AG04450 (cell line): ENCODE measurements at places on chromosomes 11 and 22.

- DNase-seq: no peak
Measured at GRCh38 chr11:133810766-133811165, 34.5 kb downstream of the SPATA19 start.

- DNase-seq: no peak
Measured at GRCh38 chr11:72696866-72697700, 22.9 kb upstream of the PDE2A start.

DNA sequence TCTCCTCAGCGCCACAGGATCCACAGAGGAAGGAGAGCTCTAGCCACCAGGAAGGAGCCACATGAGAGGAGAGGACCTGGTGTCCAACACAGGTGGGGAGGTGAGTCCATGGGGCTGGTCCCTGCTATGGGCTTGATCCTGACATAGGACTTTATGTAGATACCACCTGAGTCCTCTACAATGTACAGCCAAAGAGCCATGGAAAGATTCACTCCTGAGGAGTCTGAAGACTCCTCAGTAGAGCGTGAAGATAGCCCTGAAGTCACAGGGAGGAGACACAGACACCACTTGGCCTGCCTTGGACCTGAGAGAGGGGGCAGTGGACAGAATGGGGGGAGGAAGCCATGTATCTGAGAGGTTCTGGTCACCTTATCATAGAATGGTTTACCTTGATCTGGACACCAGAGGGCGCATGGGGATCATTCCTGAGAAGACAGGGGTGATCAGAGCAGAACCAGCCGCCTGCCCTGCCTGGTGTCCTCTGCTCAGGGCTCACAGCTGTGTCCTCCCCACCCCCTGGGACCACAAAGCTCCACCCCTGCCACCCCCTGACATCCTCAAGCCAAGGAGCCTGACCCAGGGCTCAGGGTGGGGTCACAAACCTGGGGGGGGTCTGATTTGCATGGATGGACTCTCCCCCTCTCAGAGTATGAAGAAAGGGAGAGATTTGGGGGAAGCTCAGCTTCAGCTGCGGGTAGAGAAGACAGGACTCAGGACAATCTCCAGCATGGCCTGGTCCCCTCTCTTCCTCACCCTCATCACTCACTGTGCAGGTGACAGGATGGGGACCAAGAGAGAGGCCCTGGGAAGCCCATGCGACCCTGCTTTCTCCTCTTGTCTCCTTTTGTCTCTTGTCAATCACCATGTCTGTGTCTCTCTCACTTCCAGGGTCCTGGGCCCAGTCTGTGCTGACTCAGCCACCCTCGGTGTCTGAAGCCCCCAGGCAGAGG lies 77.0 kb downstream of the ZNF280B start:
- DNase-seq: peak; percentile 6

- no peak for DNase-seq
Measured at GRCh38 chr11:16098526-16099205, 257.7 kb downstream of the SOX6 start.

GRCh38 chr11:96033599-96033998 lies 109.7 kb upstream of the MTMR2 start:
- DNase-seq: no peak

GRCh38 chr11:12764187-12764914 lies 90.1 kb downstream of the TEAD1 start:
- DNase-seq: no peak

- no peak for DNase-seq
Measured at GRCh38 chr22:24707470-24707801, 67.1 kb downstream of the PIWIL3 start.

GRCh38 chr22:19514831-19515565 lies 9.2 kb downstream of the CLDN5 start:
- DNase-seq: no peak

GRCh38 chr11:8652140-8652539 lies 30.3 kb downstream of the TRIM66 start:
- DNase-seq: peak; percentile 93

GRCh38 chr22:27205492-27206373 lies 548.3 kb downstream of the MIAT start:
- no peak for DNase-seq

GRCh38 chr11:45110562-45110961 lies 35.9 kb upstream of the PRDM11 start:
- DNase-seq: peak; percentile 57

- DNase-seq: no peak
Measured at GRCh38 chr11:64185175-64185692, 737 bp upstream of the STIP1 start.

DNA sequence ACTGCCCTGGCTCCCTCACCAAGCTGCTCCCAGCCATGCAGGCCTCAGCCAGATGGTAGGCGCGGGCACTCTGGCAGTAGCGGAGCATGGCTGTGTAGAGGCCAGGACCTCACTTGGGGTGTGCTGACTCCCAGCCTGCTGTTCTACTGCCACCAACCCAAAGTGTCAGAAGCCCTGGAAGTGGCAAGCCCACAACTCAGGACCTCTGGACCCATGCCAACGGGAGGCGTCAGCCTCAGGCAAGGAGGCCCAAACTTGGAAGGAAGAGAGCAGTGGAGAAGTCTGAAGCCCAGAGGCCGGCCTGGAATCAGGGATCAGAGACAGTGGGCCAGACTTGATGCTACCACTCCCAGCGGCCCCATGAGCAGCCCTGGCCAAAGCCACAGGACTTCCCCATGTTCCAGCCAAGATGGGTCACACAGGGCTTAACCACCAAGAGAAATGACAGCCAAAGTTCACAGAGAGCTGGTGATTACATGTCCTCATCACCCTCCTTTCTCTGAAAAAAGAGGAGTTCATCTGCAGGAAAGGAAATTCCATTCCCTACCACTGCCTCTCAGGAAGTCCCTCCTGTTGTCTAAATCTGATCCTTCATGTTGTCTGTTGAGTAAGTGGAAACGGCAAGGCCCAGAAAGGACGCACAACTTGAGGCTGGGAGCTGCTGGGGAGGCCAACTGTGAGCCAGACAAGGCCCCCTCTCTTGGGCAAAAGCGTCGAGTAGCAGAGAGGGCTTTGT lies 4.4 kb downstream of the ARRB1 start:
- DNase-seq: no peak

GRCh38 chr11:111992206-111992855 lies 32.9 kb upstream of the DLAT start:
- no peak for DNase-seq

- DNase-seq: no peak
Measured at GRCh38 chr22:49825944-49826602, 1.6 kb downstream of the BRD1 start.

DNA sequence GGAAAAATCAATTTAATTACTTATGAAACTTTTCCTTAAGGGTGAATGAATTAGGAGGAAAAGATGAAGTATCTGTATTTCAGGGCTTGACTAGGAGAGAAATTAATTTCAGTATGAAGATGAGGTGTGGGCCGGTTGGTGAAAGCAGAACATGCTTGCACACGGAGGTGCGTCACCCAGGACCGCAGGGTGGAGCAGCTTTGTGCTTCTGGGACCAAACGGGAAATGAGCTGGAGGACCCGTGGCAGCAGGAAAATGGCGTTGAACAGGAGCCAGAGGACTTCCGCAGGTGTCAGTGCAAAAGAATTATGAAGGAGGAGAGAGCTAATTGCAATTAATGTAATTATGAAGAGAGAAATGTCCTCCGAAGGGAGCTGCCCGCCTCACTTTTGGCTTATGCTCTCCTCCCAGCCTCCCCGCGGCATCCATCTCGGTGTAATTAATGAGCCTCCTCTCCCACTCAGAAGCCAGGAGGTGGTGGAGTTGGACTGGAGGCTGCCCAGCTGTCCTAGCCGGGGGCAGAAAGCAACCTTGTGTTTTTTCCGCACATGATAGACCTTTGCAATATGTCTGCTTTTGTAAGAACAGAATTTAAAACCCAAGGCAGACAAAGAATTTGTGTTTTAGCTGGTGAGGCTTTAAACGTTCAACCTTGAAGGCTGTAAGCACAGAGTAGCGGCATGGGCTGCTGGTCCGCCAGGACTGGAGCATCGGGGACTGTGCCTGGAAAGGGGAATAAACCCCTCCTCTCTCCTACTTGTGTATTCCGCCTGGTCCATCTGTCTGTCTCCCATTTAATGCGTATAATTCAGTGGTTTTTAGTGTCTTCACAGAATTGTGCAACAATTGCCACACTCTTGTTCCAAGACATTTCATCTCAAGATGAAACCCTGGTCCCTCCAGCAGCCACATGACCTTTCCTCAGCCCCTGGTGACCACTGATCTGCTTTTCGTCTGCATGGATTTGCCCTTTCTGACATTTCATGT lies 180.6 kb downstream of the TBC1D22A start:
- DNase-seq: no peak

DNA sequence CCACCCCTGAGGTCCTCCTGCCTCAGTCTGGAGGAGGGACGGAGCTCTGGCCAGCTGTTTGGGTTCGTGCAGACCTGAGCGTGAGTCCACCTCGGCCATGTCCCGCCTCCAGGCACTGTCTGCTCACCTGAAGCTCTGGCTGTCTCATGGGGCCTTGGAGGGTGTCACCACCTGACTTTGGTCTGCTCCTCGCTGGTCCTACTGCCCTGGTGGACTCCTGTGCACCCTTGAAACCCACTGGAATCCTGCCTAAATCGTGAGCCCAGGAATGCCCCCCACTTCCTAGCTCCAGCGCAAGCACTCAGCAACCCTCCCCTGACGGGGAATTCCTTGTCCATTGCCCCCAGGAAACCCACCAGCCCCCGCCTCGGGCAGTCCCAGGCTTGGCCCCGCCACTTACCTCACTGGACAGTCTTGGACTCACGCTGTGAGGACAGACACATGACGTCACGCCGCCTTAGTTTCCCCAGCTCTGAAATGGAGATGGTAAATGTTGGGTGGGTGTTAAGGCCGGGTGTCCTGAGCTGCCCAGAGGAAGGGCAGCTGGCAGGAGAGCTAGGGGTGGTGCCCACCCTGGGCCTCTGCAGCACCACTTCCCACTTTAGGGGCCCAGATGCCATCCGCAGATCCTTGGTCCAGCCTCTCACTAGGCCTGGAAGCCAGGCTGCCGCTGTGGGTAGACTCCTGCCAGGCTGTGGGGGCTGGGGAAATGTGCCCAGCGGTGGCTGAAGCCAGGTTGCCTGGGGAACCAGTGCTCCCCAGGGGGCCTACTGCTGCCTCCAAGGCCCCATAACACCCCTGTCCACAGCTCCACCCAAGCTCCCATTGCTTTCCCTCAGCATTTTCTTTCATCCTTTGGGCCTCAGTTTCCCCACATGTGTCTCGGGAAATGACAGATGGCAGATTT lies 18.2 kb upstream of the TBX1 start:
- DNase-seq: no peak

GRCh38 chr11:20097319-20098221 lies 62.7 kb downstream of the DBX1 start:
- DNase-seq: no peak

DNA sequence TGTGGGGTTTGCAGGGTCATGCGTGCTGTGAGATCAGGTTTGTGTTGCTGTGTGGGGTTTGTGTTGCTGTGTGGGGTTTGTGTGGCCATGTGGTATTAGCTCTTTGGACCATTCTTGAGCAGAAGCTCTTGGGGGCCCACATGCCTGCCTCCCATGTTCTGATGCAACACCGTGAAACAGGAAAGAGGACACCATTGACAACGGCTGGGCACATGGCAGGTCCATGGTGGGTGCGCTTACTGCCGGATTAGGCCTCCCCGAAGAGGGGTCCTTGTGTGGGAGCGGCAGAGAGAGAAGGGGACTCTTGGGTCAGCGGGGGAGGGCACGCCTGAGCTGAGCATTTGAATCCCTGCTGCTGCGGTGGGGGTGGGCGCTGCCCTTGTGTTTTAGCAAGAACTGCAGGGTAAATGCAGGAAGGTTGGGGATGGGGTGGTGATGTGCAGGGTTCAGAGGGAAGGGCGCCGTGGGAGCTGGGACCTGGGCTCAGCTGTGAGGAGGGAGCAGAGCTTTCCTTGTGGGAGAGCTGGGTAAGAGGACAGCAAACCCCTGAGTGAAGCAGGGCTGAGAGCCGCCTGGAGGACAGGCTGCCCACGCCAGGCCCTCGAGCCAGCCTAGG lies 361.5 kb downstream of the TBC1D22A start:
- DNase-seq: no peak

GRCh38 chr22:20805972-20806471 lies 32.1 kb downstream of the SERPIND1 start:
- no peak for DNase-seq

DNA sequence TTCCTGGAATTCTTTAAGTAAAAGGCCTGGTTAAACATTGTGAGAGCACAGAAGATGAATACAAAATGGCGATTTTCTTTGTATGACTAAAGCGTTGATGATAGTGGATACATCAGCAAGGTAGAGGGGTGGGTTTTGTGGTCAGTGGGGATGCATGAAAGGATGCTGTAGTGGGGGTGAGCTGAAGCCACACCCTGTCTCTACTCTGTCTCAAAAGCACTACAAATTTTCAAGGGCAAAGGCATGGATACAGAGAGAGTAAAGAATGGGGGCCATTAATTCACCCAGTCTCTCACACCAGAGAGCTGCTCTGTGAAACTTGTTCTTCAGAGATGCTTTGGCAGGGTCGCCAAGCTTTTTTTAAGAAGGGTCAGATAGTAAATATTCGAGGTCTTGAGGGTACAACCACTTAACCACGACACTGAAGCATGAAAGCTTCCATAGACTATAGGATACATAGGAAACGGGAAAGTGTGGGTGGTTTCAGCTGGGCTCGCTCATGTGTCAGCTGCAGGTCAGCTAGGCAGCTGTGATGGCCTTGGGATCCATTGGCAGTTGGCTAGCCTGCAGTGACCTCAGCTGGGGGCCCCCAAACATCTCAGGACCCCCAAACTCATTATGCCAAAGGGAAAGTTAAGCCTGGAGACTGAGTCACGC lies 8.3 kb downstream of the TMEM138 start:
- no peak for DNase-seq

DNA sequence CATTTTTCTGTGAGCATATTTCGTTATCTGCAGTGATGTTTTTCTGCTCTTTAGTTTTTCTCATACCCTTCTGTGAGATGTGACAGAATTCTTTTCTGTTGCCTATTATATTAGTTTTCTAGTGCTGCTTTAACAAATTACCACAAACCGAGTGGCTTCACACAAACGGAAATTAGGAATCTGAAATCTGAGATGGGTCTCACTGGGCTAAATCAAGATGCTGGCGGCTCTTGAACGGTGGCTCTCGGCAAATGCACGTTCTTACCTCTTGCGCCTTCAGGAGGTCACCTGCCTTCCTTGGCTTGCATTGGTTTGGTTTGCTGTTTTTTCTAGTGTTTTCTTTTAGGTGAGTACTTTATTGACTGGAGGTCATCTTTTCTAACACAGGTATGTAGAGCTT lies 13.0 kb downstream of the ZBED4 start:
- no peak for DNase-seq

GRCh38 chr22:46792061-46792796 lies 29.8 kb downstream of the TBC1D22A start:
- no peak for DNase-seq

DNA sequence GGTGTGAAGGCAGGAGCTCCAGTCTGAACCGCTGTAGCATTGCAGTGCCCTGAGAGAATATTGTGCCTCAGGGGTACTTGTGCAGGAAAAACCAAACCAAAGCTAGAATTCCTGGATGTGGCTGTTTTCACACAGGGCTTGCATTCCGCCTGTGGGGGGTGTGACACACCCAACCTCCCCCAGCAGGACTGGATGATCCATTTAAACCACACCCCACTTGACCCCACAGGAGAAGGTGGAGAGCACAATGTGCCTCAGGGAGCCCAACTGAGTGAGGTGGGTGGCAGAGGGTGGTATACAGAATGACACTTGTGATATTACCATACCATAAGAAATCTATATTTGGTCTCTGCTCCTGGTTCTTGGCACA lies 66.9 kb upstream of the SLC22A12 start:
- DNase-seq: no peak

GRCh38 chr11:84608837-84609196 lies 1018.3 kb downstream of the DLG2 start:
- no peak for DNase-seq

- no peak for DNase-seq
Measured at GRCh38 chr11:8956860-8957259, 7.4 kb downstream of the TMEM9B start.

GRCh38 chr11:127965939-127966668 lies 621.3 kb downstream of the ETS1 start:
- DNase-seq: no peak
